Spinal cord (tissue), 10 donors: ENCODE measurements at places on chromosomes 5 and 9. TPM values are rescaled to one million over a fixed set of nuclear protein-coding genes. Genes with fewer than 3 reads are reported as not detected.

The SHISAL2B gene
- 2.6 TPM for polyA plus RNA-seq

The SHOC1 gene
- polyA plus RNA-seq = 0.51 TPM

GRCh38 chr9:106376689-106377088 is 486.3 kb upstream of the ZNF462 start:
- no peak for DNase-seq

GRCh38 chr9:101618698-101619097 is 23.9 kb upstream of the PPP3R2 start:
- DNase-seq = no peak

DNA sequence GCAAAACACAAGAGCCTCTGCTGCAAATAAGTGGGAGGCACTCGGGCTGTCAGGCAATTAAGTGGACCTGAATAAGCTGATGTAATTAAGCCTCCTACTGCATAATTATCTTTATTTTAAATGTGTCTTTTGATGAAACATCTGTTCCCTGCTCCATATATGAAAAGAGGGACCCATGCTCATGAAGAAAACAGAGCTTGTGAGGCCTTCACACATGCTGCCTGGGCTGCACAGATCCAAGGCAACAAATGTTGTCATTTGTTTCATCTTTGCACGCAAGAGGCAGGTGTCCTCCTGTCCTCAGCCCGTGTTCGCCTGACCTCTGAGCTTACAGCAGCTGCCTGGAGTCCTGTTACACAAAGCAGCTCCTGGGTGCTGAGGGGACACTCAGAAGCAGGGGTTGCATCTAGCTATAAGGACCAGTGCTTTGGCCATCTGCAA is 381.1 kb downstream of the ZNF608 start:
- DNase-seq = peak; percentile 80

DNA sequence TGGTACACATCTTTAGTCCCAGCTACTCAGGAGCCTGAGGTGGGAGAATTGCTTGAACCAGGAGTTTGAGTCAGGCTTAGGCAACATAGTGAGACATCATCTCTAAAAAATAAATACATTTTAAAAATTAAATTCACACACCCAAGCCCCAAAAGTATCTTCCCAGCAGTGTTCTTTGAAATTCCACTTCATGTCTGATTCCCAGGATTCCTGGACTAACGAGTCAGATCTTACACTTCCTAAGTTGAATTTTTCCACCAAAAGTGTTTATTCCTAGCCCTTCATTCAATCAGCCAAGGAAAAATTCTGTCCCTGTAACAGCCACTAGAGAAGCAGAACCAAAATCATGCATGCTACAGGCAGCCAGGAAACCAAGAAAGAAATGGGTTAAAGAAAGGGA is 970.9 kb downstream of the EFNA5 start:
- no peak for DNase-seq

The F2R gene
- 43.5 TPM for polyA plus RNA-seq

GRCh38 chr5:104095527-104095926 is 532.9 kb upstream of the NUDT12 start:
- no peak for DNase-seq

DNA sequence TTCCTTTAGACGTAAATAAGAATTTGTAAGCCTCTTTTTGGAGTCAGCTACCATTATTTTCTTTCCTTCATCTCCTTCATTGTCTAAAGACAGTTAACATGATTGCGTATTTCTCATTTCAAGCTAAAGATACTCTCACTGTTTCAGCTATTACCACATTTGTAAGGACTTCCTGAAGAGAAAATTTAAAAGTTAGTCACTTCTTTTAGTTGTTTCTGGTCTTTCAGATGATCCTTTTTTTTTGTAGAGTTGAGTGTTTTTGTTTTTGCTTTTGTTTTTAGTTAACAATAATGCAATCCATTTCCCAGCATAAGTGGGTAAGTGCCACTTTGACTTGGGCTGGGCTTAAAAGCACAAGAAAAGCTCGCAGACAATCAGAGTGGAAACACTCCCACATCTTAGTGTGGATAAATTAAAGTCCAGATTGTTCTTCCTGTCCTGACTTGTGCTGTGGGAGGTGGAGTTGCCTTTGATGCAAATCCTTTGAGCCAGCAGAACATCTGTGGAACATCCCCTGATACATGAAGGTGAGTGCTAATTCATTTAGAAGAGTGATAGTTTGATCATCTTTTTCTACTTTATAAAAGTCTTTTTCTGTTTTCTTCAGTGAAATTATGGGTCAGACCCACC is 2.0 kb downstream of the IL31RA start:
- DNase-seq = no peak

GRCh38 chr9:24041160-24041690 is 215.2 kb upstream of the ELAVL2 start:
- no peak for DNase-seq

The FAM151B gene
- polyA plus RNA-seq = 4.2 TPM

The ADRA1B gene
- 11.6 TPM for polyA plus RNA-seq

GRCh38 chr9:133207540-133208170 is 1.4 kb downstream of the OBP2B start:
- no peak for DNase-seq

The PCDHB8 gene
- polyA plus RNA-seq = 2.2 TPM

DNA sequence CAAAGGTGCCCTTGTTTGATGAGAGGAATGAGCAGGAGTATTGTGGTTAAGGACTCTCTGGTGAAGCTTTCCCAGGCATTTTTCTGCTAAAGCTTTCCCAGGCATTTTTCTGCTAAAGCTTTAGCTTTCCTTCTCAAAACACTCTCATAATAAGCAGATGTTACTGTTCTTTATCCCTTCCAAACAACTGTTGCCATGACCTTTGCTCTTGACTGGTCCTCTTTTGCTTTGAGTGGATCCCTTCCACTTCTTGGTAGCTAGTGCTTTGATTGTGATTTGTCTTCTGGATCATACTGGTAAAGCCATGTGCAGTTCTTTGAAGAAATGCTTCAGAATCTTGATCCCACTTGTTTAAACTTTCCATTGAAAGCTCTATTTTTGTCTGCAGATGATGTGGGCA is 85.8 kb downstream of the GPBP1 start:
- no peak for DNase-seq

DNA sequence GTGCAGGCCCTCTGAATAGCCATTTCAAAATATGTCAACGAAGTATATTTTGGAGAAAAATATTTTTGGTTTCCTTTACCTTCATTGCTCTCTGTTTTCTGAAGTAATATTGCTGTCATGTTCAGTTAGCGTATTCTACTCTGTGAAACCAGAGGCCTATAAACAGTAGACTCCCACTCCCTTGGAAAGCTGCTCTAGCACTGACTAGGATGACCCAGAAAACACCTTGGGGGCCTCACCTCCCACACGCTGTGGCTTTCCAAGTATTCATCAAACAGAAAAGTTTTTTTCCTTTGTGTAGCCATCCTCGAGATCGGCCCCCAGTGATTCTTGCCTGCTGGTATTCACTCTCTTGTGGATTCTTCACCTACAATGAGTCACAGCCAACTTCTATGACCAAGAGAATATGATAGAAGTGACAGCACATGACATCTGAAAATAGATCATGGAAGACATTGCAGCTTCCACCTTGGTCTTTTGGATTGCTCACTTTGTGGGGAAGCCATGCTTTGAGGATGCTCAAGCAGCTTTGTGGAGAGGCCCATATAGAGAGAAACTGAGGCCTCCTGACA is 28.9 kb upstream of the CTXN3 start:
- no peak for DNase-seq

The SRD5A1 gene
- 56.9 TPM for polyA plus RNA-seq

DNA sequence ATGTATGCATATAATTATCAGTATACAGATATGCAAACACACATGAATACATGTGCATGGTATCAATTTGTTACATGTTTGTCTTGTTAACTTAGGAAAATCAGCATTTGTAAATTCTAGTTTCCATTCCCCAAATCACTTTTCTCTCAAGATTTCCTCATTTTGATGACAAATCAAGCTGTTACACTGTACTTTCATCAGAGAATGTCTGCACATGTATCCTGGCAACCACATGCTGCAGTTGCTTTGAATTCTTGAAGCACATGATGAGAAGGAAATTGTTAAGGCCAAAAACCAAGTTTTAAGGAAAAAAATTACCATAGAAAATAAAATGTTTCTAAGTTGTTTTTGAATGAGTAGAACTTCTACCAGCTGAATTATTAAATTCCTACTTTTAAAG is 1834.5 kb downstream of the EFNA5 start:
- no peak for DNase-seq

DNA sequence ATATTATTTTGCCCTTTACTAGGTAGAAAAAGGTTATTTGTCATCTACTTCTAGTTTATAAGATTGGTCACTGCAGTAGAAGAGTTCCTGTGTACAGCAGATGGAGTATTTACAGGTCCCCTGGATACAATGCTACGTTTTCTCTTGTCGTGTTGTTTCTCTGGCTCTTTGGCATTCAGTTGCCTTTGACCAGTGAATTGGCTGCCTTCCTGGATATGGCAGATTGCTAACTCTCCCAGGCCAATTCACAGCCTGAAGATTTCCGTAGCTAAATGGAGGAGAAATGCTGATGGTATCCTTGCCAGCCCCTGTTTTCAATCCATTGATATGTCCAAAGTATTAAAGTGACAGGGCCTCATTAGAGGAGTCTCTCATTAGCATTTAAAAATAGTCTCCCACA is 32.5 kb upstream of the GNAQ start:
- peak; percentile 60 for DNase-seq

The HTR1A gene
- 4.5 TPM for polyA plus RNA-seq

- DNase-seq = no peak
Measured at GRCh38 chr9:237858-238345, 23.2 kb downstream of the DOCK8 start.
